ENCODE measurements at places on chromosomes 16 and 17.

GRCh38 chr16:4968879-4969483 lies 10.9 kb downstream of the SEC14L5 start:
- no peak for DNase-seq

GRCh38 chr17:36111068-36111490 lies 7.5 kb downstream of the CCL4 start:
- no peak for DNase-seq

DNA sequence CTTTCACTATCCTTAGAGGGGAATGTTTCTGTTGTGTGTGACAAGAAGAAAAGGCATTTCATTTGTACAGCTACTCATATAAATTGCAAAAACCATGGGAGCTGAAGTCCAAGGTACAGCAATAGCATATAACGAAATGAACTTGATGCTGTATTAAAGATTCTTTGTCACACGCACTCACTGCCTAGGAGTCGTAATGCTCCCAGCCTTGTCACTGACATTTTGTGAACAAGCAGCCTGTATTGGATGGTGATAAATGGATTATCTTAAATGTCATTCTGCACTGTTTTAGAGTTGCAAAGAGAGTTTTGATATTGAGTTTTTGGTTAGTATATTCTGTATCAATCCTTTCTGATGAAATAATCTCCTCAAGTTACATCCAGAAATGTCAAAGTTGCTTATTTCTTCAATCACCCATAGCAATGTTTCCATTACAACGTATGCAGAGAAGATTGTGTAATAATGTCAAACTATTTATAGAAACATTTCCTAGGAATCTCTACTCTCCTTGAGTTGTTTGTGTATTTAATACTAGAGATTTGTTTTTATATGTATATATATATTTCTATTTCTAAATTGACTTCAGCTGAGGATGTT lies 270.6 kb downstream of the FTO start:
- no peak for DNase-seq

GRCh38 chr17:2888326-2888725 lies 92.1 kb downstream of the RAP1GAP2 start:
- DNase-seq, result no peak

GRCh38 chr17:39104657-39105056 lies 46.8 kb downstream of the PLXDC1 start:
- DNase-seq, result no peak

GRCh38 chr16:10556236-10556635 lies 24.2 kb downstream of the EMP2 start:
- DNase-seq, result no peak
